Esophagus muscularis mucosa (tissue), 4 donors: ENCODE measurements at places on chromosomes 12 and 14. TPM values are rescaled to one million over a fixed set of nuclear protein-coding genes. Genes with fewer than 3 reads are reported as not detected.

RCOR1 gene
- total RNA-seq: 14.8 TPM

DNA sequence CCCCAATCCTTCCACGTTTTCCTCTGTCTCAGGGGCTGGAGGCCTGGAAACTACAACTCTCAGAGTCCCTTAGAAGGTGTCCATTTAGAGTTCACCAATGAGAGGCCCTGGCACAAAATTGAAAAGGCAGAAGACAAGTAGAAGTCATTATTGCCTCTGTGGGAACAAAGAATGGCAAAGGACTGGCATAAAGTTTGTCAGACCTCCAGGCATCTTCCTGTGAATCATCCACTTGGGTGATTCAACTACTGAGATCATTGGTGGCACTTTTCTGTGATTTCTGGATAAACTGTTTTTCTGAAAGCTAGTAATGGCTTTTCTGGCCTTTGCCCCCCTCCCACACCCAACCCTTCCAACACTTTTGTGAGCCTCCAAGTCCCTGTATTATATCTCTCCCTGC, 42.6 kb upstream of the C12orf42 start:
- H3K36me3 ChIP-seq: no peaks in the 10 kb centered on the region
- no peaks in the 10 kb centered on the region for H3K27me3 ChIP-seq
- no peaks in the 10 kb centered on the region for H3K4me1 ChIP-seq
- H3K27ac ChIP-seq: no peak overlapping the region
- peak; percentile 50 for DNase-seq

DNA sequence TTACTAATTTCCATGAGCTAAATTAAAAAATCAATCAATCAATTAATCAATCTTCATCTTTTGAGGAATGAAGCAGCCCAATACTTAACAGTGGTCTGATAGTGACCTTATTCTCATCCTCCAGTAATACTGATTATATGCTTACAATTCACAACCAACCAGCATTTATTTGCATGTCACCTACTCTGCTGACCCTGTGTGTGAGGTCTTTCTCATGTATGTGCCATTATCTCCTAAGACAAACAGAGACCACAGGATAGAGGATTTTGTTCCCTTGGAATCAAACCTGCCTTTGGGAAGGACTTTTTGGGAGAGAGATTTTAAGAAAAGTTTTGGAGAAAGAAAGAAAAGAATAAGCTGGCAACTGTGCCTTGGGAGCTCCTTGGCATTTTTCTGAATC, 197.2 kb downstream of the NRXN3 start:
- H3K4me1 ChIP-seq: no peaks in the 10 kb centered on the region
- DNase-seq: no peak
- no peak overlapping the region for H3K4me3 ChIP-seq

DNA sequence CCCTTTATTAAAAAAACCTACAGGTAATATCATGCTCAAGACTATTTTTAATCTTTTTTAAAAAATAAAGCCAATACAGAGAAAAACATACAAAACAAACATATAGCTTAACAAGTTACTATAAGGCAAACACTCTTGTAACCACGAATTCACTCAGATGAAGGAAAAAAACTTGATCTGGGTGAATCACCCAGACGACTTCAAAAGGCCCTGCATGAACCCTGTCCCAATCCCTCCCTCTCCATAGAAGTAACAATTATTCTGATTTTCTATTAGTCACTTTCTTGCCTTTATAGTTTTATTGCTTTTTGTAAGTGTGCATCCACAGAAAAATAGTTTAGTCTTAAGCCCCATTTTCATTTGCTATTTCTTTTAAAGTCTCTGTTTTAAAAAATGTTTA, 72.6 kb downstream of the LRP6 start:
- no peak for DNase-seq
- H3K4me3 ChIP-seq: no peak overlapping the region
- no peak overlapping the region for H3K27ac ChIP-seq
- H3K4me1 ChIP-seq: peaks cover 13% of the 10 kb centered on the region

- H3K27ac ChIP-seq: no peak overlapping the region
- DNase-seq: no peak
- no peaks in the 10 kb centered on the region for H3K4me1 ChIP-seq
- H3K27me3 ChIP-seq: no peaks in the 10 kb centered on the region
- H3K4me3 ChIP-seq: no peak overlapping the region
Observed at GRCh38 chr12:44774815-44775411, 101.2 kb downstream of the NELL2 start.

DNA sequence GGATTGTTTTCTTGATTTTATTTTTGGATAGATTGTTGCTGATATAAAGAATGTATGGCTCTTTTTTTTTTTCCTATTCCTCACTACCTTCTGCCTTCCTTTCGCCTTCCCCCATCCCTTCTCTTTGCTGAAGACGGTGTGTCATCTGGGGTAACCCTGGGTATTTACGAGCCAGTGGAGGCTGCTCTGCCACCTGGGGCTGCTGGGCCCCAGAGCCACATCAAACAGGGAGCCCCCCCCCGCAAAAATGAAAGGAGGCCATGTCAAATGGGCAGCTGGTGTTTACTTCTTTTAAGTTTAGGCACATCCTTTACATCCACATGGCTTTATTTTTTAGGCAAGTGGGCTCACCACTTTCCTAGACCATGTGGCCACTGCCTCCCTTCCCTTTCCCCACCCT, 25.4 kb downstream of the CHST11 start:
- no peaks in the 10 kb centered on the region for H3K36me3 ChIP-seq
- no peak for DNase-seq
- no peak overlapping the region for H3K4me3 ChIP-seq
- H3K27ac ChIP-seq: no peak overlapping the region

GRCh38 chr14:56378475-56378877, 201.1 kb upstream of the TMEM260 start:
- no peaks in the 10 kb centered on the region for H3K36me3 ChIP-seq
- peak overlapping the region; percentile 28 for H3K27ac ChIP-seq
- H3K4me3 ChIP-seq: no peak overlapping the region
- no peak for DNase-seq
- no peaks in the 10 kb centered on the region for H3K27me3 ChIP-seq

DNA sequence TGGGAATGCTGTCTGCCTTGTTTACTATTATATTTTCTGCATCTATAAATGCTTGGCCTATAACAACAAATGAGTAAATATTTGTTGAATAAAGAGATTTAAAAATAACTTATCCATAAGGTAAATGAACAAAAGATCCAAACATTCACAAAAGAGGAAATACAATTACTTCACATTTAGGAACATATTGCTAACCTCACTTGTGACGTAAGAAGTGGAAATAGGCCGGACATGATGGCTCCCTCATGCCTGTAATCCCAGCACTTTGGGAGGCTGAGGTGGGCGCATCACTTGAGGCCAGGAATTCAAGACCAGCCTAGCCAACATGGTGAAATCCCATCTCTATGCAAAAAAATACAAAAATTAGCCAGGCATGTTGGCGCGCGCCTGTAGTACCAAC, 25.7 kb upstream of the CKAP4 start:
- peak; percentile 45 for DNase-seq
- no peaks in the 10 kb centered on the region for H3K27me3 ChIP-seq
- H3K36me3 ChIP-seq: no peaks in the 10 kb centered on the region
- no peaks in the 10 kb centered on the region for H3K4me1 ChIP-seq
- no peak overlapping the region for H3K4me3 ChIP-seq

DNA sequence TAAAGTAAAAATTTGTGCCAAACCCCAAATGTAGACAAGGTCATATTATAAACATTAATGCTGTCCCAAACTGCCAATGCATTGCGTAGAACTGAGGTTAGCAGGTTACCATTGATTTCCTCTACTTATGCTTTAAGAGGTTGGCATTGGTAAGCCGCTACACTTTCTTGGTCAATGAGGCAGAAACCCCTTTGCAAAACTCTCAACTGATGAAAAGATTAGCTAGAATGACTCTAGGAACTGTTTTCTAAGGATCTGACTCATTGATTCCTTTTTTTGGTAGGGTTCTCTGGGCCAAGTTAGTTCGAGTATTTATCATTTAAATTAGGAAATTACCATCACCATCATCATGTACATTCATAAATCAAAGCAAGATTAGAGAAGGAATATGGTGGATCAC, 44.6 kb downstream of the HMGA2 start:
- H3K4me1 ChIP-seq: no peaks in the 10 kb centered on the region
- no peak for DNase-seq
- H3K4me3 ChIP-seq: no peak overlapping the region
- no peak overlapping the region for H3K27ac ChIP-seq
- no peaks in the 10 kb centered on the region for H3K27me3 ChIP-seq

DNA sequence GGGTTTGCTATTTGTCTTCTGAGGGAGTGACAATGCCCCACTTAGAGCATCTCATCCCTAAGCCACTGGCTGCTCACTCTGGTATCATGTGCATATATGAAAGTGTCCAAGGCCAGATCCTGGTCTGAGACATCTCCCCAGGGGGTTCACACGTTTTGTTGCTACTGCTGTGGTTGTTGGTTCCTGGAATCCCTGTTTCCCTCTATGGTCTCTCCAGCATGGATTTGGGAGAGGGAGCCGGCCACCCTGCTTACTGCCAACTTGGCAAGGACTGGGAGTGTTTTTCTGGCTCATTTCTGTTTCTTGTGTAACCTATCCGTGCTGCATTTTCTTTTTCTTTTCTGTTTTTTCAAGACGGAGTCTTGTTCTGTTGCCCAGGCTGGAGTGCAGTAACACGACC, 101.3 kb upstream of the MAX start:
- no peak overlapping the region for H3K27ac ChIP-seq
- H3K36me3 ChIP-seq: no peaks in the 10 kb centered on the region
- no peaks in the 10 kb centered on the region for H3K4me1 ChIP-seq
- no peak overlapping the region for H3K4me3 ChIP-seq
- H3K27me3 ChIP-seq: no peaks in the 10 kb centered on the region
- DNase-seq: no peak

DNA sequence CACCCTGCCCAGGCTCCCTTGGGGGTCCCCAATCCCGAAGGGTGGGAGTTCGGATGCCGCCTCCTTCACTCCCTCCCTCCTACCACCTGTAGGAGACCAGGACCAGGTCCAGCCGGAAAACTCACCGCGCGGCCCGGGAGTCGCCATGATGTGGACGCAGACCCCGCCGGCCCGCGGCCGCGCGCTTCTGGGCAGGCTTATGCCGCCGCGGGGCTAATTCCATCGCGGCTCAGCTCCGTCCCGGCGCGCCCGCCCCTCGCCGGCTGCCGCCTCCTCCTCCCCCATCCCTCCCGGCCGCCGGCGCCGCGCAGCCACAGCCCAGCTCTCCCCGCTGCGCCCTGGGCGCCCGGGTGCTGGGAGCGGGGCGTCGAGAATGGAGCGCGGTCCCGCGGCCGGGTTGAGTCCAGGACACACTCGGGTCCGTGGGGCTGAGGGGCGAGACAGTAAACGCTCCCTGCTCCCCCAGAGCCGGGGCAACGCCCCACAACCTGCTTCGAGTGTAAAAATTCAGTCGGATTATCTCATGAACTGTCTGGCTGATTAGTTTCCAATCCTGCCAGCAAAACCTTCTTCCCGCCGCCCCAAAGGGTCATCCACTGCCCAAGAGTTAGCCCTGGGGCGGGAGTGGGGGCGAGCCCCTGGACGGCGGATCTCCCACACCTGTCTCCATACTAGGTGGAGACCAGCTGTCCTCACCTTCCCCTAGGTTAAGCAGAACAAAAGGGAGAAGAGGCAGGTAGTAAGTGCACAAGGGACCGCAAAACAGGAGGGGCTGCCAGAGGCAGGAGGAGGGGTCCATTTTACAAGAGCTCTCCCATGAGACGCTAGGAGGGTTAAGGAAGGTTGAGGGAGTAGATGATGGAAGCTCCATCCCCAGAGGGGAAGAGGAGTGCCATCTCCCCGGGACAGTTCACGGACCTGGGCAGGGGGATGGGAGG, at the start of gene ANO2:
TSS of gene ANO2 (minus strand) at position 189 of the 938 bp plus-strand sequence. CDS start at position 147, 42 bp downstream.
- peaks cover 15% of the 10 kb centered on the region for H3K4me1 ChIP-seq
- peaks cover 75% of the 10 kb centered on the region for H3K36me3 ChIP-seq

GRCh38 chr12:92412856-92413255, 267.2 kb upstream of the BTG1 start:
- H3K4me3 ChIP-seq: no peak overlapping the region
- peaks cover 4% of the 10 kb centered on the region for H3K4me1 ChIP-seq
- DNase-seq: no peak
- no peaks in the 10 kb centered on the region for H3K27me3 ChIP-seq
- no peak overlapping the region for H3K27ac ChIP-seq
